Non-pigmented ciliary epithelial cell (primary cell): ENCODE measurements at places on chromosomes 3 and 15.

- DNase-seq: peak; percentile 4
These were observed 40.3 kb downstream of the RPL39L start for GRCh38 chr3:187098923-187099512.

GRCh38 chr3:62521464-62522105, 148.2 kb upstream of the FEZF2 start:
- no peak for DNase-seq

DNA sequence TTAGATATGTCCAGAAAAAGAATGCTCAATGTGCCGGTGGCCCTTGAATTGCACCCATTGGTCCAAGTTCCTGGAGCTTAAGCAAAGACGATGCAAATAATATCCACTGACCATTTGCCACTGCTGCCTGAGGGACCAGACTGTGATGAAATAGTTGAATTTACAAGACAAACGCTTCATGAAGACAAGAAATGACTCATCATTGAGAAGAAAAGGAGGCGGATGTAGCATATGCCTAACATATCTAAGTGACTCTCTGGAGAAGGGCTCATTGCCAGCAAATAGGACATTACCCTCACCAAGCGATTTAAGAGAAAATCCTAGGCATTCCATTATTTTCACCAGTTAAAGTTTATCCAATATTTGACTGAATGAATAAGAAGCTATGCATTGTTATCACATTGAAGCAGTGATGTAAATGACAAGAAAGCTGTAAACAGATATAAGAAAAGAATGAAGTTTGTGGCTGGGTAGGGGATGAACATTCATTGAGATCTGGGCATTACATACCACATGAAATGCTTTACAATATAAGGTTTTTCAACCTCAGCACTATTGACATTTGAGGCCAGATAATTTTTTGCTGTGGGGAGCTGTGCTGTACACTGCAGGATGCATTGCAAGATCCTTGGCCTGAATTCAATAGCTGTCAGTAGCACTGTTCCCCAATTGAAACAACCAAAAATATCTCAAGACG, 48.9 kb upstream of the CPNE4 start:
- DNase-seq: peak; percentile 67

DNA sequence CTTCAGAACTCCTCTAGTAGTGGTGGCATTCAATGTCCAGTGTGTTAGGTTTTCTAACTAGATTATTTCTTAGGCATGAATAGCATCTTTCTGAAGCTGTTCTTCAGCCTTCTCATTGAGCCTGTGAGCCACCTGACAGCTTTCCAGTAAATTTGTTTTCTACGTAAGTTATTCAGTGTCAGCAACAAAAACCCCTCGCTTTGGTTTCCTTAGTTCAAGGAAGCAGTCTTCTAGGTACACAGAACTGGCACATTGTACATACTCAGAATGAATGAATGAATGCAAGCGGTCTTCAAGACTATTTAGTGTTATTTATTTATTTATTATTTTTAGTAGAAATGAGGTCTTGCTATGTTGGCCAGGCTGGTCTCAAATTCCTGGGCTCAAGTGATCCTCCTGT, 44.9 kb downstream of the DRD3 start:
- no peak for DNase-seq

- DNase-seq: no peak
These were observed 227.2 kb upstream of the NANOGP8 start for GRCh38 chr15:35312344-35312743.

- DNase-seq: no peak
These were observed at the start of gene RASGRF1 for GRCh38 chr15:79090487-79091203. RASGRF1 (minus strand) TSS chr15:79090780; CDS start chr15:79090498, 282 bp downstream.

- no peak for DNase-seq
These were observed 101.3 kb downstream of the SENP2 start for GRCh38 chr3:185687271-185687878.

DNA sequence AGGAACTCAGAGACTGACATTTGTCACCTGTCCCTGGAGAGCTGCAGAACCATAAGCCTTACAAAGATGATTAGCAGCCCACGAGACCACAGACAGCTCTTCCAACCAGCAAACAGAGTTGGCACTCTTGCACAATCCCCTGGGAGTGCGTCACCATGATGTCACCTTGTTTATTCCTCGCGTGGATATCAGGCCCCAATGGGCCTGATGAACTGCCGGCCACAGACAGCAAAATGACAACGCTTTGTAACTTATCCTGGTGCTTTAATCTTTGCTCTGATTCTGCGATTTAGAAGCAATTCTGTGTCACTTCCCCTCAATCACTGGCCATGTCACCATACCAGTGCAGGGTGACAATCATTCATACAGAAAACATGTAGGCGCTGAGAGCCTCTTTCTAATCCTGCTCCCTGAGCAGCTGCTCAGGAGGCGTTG, 89.2 kb downstream of the TAMM41 start:
- DNase-seq: no peak

DNA sequence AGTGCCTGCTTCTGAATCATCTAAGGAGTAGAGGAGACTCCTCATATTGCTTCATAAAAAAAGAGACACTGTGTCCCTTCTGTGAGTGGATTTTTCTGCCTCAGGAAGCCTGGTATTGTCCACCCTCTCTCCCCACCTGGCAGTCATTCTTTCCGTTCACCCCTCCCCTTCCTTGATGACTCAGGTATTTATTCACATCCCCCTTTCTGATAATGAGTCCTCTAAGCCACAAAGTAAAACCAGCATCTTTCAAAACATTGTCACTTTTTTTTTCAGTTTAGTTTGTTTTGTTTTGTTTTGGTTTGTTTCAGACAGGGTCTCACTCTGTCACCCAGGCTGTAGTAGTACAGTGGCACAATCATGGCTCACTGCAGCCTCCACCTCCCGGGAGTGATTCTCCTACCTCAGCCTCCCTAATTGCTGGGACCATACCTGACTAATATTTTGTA, 65.2 kb upstream of the UBE2E1 start:
- no peak for DNase-seq

DNA sequence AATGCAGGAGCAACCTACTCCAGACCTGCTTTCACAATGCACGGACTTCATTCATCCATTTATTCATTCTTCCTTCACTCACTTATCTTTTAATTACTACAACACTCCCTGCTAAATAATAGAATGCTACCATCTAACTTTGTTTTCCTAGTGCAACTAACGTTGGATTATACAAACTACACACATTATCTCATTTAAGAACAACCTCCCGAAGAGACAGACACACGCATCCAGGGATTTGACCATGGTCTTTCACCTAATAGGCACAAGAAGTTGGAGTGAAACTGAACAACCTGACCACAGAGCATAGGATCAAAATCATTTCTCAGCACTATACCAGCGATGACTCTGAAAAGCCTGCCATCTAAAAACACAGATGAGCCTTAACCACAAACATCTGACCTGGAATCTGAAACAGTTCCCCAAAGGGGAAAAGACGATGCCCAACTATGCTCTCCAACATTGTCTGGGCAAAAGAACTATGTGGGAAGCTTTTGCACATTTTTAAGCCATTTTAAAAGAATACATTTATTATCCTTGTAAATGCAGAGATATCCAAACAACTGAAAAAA, 21.0 kb downstream of the ZNF385D start:
- DNase-seq: peak; percentile 41

GRCh38 chr15:79091204-79091867, 756 bp upstream of the RASGRF1 start:
- DNase-seq: no peak

DNA sequence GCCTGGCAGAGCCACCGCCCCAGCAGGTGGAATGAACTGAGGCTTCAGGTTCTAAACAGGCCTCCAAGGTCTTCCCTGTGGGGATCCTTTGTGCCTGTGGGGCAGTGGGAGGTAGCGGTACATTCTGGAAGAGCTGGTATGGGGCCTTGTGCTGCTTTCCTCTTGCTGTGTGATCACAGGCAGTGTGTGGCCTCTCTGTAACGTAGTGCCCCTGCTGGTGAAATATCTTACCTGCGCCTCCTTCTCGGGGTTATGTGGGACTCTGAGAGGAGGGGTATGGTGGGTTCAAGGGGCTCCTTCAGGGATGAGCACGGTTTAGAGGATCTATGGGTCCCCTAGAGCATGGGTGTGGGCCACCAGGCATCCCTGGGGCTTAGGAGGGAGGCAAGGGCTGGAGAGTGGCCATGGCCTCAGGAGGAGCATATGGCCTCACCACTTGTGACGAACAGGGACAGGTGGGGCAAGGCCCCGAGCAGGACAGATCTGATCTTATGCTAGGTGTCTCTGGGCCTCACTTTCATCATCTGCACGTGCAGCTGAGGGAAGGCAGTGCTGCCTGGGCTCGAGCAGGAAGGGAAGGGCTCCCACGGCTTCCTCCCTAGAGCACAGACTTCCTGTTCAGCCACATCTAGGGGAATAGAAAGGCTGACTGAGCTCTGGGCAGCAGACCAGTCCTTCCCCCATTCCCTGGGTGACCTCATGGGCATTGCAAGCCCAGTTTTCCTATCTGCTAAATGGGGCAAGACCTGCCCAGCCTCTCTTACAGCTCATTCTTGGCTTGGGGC, 1.9 kb upstream of the ALS2CL start:
- no peak for DNase-seq

DNA sequence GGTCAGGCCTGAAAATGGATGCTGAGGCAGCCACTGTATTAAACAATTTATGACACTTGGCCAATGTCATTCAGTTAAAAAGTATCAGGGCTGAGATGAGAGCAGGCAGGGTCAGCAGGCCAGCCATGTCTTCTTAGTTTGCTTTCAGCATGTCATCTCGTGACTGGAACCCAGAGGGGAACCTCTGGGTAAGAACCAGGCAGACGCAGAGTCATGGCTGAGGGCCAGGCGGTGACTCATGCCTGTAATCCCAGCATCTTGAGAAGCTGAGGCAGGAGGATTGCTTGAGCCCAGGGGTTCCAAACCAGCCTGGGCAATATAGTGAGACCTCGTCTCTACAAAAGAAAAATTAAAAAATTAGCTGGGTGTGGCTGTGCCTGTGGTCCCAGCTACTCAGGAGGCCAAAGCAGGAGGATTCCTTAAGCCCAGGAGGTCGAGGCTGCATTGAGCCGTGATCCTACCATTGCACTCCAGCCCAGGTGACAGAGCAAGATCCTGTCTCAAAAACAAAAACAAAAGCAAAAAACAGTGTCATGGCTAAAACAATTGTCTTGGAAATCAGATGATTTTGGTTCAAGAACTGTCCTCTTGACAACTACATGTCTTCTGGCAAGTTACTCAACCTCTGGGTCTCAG, 11.7 kb downstream of the BCL2L10 start:
- DNase-seq: peak; percentile 76

DNA sequence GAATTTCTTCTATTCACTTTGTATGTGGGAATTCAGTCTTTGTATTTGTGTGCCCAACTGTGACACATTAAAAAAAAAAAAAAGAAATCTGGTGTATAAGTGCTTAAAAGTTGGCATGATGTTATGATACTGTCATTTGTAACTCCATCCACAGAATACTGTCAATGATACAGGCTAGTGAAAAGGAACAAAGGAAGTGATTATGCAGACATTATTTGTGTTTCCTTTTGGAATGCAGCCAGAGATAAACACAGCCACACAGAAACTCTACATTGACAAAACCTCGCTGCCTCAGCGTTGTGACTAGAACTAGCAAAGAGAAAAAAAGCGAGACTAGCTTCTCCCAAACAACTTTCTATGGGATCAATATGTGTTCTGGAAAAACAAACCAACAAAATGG, 519.2 kb upstream of the AGTR1 start:
- no peak for DNase-seq

DNA sequence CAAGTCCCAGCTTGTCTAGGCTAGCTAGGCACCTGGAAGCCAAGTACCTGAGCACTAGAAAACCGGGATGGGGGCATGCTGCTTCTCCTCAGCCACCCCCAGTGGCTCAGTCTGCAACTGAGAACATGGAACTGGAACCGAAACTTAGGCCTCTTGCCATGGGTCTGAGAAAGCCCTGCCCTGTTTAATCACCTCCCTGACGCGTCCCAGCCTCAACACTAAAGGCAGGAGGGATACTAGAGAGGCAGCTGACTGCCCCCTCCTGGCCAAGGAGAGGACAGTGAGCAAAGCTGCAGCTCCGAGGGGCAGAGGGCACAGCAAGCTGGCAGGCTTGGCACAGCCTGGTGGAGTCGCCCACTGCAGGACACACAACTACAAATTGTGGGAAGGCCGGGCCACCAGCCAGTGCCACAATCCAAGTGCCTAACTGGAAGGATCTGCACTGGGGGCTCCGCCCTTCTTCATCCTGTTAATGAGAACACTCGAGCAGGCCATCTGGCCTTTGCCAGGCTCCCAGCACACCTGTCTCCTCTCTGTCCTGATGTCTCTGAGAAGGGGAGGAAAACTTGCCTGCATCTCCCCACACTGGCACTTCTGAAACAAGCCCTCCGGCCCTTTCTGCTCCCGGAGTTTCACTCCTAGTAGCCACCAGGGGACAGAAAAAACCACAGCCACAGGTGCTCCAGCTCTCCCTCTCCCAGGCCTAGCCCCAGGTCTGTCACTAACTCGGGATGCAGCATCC, 53.7 kb downstream of the BDH1 start:
- DNase-seq: no peak

DNA sequence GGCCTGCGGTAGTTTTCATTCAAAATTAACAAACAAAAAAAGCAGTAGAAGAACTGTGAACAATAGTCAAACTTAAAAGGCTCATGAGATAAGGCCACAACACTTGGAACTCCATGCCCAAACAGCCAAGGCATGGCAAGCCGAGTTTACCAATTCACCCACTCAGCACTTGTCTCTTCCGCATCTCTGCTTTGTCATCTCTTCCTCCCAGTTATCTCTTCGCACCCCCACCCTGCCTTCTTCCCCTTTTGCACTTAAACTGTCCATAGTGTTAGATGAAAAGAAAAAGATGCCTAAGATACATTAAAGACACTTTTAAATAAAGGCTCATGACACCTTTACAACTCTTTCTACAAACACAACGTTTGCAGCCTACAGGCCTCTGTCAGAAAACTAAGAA, 11.1 kb downstream of the TLE3 start:
- no peak for DNase-seq

DNA sequence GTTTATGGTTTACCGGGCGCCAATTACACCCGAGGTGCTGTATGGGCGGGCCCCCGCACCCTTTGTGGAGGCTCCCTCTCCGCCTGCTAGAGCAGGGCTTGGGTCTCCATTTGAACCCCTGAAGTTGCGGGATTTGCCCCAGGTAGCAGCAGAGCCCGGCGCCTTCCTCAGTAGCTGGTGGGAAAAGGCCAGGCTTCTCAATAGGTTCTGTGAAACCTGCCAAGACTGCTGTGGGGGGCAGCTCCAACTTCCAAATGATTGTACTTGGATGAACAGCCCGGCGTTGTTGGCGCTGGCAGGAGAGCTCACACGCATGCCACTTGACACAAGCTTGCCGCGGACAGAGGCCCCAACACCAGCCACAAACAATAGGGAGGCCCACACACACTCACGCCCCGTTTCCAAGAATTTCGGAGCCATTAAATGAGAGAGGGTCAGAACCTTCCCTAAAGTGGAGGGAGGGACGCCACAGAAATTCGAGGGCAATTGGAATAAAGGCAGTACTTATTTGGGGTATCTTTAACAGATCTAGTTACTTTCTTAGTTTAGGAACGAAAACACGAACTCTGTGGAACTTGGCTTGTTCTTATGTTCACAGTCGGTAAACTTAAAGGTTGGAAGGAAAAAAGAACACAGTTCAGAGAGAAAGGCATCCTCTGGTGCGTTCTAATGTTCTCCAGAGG, 1.4 kb downstream of the EPHB3 start:
- DNase-seq: no peak

GRCh38 chr15:83571820-83572707, 81.9 kb upstream of the ADAMTSL3 start:
- DNase-seq: no peak
